Stimulated activated CD8-positive, alpha-beta memory T cell treated with anti-CD3 and anti-CD28 coated beads, Interleukin-2, amount 100 ng/mL, for 48 hours (primary cell): ENCODE measurements at places on chromosomes 4 and X.

DNA sequence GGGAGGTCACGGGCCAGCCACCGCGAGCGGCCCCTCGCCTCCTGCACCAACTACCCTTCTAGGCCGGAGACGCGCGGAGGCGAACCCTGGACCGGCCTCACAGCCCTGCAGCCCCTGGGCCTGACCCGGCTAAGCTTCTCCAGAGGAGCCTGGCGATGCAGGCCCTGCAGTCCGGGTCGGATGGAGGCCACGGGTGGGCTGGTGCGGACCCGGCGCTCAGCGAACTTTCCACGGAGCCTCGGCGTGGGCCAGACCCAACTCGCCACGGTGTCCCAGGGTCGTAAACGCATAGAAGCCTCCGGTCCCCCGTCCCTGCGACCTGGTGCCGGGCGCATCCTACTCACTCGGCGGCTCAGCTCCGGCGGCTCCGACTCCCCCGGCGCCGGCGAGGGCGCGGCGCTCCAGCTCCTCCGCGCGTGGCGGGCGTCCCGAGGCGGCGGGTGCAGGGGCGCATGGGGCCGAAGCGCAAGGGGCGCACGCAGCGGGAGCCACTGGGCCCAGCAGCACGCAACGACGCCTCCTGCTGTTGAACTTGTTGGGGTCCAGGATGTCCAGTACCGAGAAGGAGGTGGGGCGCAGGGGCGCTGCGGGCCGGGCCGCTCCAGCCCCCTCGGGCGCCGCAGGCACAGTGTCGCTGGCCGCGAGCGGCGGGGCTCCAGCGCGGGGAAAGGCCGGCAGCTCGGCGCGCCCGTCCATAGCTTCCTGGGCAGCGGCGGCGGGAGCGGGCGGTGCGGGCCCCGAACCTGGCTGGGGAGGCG lies 427 bp downstream of the NKX1-1 start:
- DNase-seq = no peak

GRCh38 chr4:105936901-105937300 lies 41.6 kb downstream of the NPNT start:
- DNase-seq = no peak

- DNase-seq = no peak
Measured at GRCh38 chr4:55608591-55608990, 16.5 kb upstream of the PDCL2 start.

GRCh38 chrX:131045726-131046125 lies 12.4 kb upstream of the ARHGAP36 start:
- no peak for DNase-seq

- no peak for DNase-seq
Measured at GRCh38 chrX:22445880-22446279, 173.2 kb downstream of the CBLL2 start.

DNA sequence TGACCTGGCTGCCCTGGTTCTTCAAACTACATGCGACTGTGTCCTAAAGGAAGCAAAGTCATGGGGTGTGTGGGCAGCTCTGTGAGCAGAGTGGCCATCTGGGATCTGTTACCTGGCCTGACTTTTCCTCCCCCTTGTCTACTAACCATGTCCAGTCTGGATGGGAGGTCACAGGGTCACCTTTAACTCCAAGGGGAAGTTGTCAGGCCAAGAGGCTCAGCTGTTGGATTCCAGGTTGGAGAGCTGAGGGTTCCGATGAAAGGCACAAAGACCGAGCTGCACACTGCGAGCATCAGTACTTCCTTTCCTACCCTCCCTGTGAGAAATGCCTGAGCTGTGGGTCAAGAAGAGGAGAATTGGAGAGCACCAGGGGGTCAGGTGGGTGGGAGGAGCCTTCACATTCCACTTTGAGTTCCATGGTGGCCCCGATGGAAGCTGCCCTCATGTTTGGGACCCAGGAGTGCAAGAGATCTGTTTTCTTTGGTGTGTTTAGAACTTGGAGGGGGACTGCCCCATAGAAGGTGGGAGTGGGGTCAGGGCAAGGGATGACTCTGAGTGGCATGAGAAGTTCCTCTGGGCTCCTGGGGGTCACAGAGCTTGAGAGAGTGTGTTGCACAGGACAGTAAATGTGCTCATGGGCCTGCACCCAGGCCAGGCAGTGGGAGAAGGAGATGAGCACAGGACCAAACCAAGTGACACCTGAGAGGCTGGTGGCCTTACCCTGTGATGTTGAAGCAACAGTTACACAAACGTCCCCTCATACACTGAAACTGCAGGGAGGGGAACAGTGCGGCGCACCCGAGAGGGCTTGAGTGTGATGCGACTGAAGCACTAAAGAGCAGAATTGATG lies 36.2 kb downstream of the RGS12 start:
- DNase-seq = no peak

DNA sequence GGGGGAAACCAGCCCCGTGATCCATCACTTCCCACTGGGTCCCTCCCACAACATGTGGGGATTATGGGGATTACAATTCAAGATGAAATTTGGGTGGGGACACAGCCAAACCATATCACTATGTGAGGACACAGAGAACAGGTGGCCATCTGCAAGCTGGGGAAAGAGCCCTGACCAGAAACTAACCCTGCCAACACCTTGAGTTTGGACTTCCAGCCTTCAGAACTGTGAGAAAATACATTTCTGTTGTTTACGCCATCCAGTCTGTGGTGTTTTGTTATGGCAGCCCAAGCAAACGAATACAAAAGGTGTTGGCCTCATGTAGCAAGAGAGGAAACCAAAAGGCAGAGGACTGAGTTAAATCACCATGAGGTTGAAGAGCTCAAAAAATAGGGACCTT lies 169.9 kb upstream of the TENM3 start:
- DNase-seq = no peak

DNA sequence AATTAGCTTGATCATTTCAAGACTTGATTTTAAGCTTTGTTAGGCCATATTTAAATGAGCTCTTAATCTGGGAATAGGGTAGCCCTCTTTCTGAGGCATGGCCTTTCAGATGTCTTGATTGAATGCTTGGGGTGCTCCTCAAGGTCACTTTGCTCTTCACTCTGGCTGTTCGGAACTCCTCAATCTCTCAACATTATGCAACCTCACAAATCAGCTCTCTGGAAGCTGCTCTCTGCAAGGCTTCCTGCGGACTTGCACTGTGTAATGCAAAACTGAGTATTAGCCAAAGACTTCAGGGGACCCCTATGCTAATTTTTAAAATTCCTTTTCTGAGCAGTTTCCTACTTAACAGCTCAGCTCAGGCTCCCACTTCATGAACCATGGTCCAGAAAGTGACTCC lies 398.3 kb downstream of the PRDM5 start:
- DNase-seq = no peak

GRCh38 chr4:165175879-165176278 lies 31.5 kb upstream of the KLHL2 start:
- DNase-seq = no peak

DNA sequence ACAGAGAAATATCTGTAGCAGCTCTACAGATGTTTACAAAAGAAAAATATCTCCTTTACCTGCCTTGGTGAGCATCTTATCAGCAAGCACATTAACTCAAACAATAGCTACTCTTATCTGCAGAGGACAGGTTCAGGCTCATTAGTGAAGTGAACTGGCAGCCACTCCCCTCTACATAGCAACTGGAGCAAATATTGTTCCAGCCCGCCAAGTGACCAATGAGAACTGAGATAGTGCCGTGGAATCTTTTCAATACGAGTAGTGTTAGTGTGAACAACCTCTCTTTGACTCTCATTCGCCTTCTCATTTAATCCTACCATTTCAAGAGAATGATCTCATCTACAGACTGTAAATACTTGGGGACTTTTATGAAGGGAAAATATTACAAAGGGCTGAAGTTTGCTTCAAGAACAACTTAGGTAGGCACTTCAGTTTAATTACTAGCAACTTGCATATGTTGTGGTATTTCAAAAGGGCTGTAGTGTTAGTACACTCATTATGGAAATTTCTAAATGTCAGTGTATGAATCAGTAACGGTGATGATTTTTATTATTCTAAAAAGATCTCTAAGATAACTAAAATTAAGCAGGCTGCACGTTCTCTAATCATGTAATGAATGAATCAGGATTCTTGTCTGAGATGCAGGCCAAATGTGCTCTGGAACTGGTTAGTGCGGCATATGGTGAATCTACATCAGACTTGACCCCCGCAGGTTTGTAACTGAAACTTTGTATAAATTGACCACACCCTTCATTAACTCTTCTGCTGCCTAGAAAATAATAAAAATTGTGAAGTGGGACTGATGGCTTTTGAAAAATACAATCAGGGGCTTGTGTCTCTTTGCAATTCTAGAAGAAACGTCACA lies 72.4 kb downstream of the PALLD start:
- no peak for DNase-seq

GRCh38 chr4:169167957-169168858 lies 102.5 kb downstream of the SH3RF1 start:
- no peak for DNase-seq

DNA sequence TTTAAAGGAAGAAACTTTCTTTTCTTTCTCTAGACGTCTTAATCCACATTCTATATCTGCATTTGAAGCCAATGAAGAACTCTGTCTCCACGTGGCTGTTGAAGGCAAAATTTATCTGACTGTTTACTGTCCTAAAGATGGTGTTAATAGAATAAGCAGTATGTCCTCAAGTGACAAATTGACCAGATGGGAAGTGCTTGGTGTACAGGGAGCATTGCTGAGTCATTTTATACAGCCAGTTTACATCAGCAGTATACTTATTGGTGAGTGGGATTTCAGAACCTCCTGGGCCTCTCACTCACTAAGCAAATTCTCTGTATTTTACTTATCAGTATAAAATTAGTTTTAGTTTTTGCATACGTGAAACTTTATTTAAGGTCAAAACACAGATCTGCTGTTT lies 33.7 kb downstream of the ADAD1 start:
- DNase-seq = no peak

DNA sequence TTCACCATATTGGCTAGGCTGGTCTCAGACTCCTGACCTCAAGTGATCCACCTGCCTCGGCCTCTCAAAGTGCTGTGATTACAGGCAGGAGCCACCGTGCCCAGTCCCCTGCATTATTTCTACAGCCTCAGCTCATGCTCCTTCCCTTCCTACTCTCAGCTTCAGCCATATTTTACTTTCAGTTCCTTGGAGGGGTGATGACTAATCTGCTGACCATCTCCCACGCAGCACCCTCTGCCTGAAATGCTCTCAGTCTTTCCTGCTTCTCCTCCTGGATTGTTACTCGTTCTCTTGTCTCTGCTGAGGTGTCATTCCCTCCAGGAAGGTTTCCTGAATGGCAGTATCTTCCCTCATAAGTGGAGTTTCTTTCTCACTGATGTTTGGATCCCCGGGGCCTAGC lies 63.3 kb downstream of the MOSPD2 start:
- no peak for DNase-seq

DNA sequence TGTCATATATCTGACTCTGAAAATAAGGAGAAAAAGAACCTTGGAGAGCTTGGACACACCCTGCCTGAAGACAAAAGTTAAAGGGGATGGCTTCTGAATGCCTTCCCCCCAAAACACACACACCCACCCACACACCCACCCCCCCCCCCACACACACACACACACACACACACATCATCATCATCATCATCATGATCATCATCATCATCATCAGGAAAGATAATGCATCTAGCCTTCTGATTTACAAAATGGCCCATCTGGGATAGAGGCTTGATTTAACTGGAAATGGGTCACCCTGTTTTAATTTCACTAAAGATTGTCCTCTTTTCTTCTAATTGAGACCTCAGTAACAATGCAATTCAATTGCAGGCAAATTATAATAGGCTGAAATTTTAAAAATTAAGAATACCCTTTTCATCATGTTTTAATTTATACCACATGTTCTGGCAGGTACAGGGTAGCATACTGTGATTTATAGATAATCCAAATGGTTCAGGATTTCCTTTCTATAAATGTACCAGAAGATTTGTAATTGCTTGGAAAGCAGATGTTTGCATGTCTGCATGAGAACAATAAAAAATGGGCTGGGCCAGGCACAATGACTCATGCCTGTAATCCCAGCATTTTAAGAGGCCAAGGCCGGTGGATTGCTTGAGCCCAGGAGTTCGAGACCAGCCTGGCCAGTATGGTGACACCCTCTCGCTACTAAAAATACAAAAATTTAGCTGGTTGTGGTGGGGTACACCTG lies 56.5 kb downstream of the TRIM2 start:
- DNase-seq = no peak

GRCh38 chrX:134004084-134004483 lies 18.7 kb upstream of the GPC3 start:
- DNase-seq = no peak

- DNase-seq = no peak
Measured at GRCh38 chr4:180682776-180683175, 1560.4 kb upstream of the TENM3 start.

GRCh38 chr4:1204286-1204827 lies 32.0 kb upstream of the SPON2 start:
- no peak for DNase-seq

DNA sequence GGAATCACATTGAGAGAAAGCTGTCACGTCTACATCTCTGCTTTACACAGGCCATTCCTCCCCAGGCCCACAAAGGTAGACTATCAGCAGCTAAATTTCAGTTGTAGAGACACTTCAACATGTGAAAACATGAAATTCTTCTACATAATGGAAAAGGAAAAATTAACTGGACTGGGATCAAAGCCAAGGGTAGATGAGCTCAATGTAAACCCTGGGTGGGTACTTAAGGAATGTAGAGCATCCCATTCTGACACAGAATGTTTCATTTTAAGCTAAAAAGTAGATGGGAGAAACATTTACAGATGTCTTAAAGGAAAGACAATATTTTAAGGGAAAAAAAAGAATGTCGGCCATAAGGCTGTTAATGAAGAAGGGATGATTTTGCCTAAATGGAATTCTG lies 51.3 kb upstream of the NPNT start:
- DNase-seq = no peak

DNA sequence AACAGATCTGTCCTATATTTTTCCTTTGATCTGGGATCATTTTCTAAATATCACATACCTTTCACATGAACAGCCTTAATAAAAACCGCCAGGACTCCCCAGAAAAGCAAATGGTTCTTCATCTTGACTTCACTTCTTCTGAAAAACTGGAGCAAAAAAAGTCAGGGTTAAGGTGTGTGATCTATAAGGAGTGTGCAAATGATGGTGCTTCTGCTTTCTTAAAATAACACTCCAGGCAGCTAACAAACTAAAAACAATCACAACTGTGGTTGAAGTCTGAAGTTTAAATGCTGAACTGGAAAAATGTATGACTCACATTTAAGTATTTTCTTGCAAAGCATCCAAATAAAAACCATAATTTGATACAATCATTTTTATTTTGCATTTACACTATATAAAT lies at the start of gene JCHAIN:
Gene JCHAIN, minus strand, starts transcription at position 140 of the 400 bp plus-strand sequence. Its CDS starts 18 bp downstream, at position 122.
- DNase-seq = no peak

DNA sequence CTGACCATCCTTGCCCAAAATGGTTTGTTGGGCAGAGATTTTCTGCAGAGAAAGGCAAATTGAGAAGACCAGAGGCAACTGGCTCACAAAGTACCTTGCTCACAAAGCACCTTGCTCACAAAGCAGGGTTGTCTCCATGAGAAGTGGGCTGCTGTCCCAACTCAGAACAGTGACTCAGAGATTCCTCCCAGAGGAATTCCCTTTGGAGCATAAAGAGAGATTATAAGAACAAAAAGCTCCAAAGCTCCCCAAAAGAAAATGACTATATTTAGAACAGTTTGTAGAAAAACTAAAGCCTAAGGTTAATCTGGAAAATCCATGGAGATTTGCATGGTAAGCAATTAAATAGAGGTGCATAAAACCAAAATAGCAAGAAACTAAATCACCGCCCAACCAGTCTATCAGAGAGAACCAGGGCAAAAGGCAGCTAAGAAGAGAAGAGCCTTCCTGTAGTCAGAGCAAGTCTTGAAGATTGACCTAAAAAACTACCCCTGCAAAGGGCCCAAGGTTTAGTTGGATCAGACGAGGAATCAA lies 731.4 kb downstream of the FAT4 start:
- no peak for DNase-seq
